ENCODE measurements at places on chromosomes 16 and 17. TPM values are rescaled to one million over a fixed set of nuclear protein-coding genes. Genes with fewer than 3 reads are reported as not detected.
A peak's percentile ranks its signal among the peaks of the same experiment; 100 is the strongest.

VTN gene
- 0.24 TPM for total RNA-seq

DNA sequence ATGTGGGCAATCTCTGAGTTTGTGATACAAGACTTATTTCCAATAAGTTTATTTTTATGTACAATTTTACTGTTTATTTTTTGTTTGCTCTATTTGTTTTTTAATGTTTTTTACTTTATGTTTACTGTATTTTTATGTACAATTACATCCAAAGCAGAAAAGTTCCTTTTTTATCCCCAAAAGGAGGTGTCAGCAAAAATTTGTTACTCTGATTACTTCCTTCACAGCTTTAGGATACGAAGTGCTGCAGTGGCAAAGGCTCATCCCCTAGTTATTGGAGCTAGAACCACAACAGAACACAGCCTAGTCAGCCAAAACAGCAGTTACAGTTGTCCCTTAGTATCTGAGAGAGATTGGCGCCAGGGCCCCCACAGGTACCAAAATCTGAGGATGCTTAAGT lies 35.7 kb downstream of the IST1 start:
- no peak for DNase-seq

GRCh38 chr17:2828397-2829038 lies 32.3 kb downstream of the RAP1GAP2 start:
- peak; percentile 93 for DNase-seq

GRCh38 chr16:82834151-82834815 lies 207.5 kb downstream of the CDH13 start:
- DNase-seq = no peak

- DNase-seq = no peak
These were observed 41.5 kb upstream of the ETV4 start for GRCh38 chr17:43587647-43588046.

GRCh38 chr16:71254832-71255525 lies 24.5 kb upstream of the HYDIN start:
- DNase-seq = no peak

DNA sequence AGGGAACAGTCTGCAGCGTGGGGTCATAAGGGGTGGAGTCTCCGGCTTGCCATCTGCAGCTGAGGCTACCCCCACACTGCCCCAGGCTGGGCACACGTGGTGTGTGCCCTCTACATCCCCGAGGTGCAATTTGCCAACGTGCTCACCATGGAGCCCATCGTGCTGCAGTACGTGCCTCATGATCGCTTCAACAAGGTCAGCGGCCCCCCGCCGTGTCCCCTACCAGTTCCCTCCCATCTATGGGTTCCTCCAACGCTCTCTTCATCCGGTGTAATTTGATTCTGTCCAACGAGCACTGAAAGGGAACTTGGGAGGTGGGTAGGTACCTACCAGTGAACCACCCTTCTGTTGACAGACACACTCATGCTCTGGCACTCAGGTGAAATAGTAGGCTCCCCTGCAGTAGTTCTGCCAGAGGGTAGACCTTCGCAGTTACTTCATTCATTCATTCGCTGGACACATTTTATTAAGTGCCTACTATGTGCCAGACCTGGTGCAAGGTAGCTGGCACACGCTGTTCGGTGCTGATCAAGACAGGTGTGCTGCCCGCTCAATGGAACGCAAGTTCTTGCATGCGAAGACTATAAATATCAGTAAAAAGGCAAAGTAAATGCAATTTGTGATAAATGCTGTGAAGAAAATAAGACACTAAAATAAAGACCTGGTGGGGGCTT lies 2.7 kb downstream of the MLLT6 start:
- no peak for DNase-seq

HOXB3 gene
- total RNA-seq = 3.7 TPM

HNF1B gene
- 2.9 TPM for total RNA-seq

- no peak for DNase-seq
These were observed 134.1 kb downstream of the IRF8 start for GRCh38 chr16:86033016-86033474.

- no peak for DNase-seq
These were observed 102.1 kb downstream of the CDH13 start for GRCh38 chr16:82728901-82729300.

- DNase-seq = no peak
These were observed 1.9 kb upstream of the C16orf74 start for GRCh38 chr16:85752511-85753420.

DNA sequence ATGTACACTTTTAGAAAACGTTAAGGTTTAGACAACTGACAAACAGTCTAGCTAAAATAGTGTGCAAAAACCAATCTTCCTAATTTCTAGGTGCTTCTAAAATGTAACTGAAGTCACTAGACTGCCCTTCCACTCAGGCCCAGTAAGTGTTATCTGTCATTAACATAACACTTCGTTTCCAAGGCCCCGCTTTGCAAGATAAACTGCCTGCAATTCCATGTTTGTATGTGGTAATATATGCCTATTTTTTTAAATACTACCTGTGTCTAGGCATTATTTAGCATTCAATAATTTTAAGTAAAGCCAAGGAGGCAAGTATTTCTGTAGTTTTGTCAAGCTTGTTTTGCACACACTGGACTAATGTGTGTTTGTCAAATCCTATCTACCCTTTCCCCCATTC lies 3.2 kb downstream of the USP32 start:
- DNase-seq = no peak

DNA sequence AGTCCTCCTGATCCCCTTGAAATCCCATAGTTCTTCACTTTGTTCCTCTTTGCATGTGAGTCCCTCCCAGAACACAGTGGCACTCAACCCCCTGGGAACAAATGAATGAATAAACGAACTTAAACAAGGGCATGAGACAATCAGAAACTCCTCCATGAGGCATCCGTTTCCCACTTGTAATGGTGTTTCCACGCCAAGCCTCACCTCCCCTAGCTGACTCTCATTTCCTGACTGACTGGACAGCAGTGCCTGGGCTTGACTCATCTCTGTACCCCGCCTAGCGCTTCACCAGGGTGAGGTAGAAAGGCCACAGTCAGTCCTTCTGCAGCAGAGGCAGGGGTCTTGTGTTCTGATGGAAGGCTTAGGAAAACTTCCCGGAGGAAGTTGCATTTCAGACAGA lies 14.2 kb downstream of the KIF1C start:
- DNase-seq = no peak

DNA sequence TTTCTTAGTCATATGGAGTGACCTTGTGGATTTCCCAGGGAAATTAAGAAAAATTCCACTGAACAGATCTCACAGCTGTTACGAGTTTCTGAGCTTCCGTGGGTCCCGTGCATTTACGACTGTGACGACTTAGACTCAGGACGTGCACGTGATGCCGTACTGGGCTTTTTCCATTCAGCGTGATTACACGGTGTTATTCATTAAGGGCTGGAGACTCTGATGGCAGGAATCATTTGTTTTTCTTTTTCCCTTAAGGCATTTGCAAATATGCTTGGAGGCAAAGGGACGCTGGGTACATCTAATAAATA lies 57.2 kb downstream of the TBC1D16 start:
- no peak for DNase-seq

DNA sequence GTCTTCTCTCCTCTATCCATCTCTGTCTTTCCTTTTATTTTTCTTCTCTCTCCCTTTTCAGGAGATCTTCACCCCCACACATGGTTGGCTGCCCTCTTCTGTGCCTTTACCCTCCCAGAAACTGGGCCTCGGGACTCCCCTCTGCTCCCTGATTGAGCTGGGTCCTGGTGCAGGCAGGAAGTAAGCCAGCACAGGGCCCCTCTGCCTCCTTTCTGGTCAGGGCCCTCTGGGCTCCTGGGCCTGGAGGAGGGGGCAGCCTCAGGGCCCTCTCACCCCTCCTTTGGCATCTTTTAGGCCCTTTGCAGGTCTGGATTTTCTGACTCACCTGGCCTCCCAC lies 21.1 kb upstream of the TAC4 start:
- DNase-seq = no peak

CD300A gene
- total RNA-seq = 14.9 TPM

GRCh38 chr16:9366048-9366969 lies 274.9 kb downstream of the HAPSTR1 start:
- no peak for DNase-seq

DNA sequence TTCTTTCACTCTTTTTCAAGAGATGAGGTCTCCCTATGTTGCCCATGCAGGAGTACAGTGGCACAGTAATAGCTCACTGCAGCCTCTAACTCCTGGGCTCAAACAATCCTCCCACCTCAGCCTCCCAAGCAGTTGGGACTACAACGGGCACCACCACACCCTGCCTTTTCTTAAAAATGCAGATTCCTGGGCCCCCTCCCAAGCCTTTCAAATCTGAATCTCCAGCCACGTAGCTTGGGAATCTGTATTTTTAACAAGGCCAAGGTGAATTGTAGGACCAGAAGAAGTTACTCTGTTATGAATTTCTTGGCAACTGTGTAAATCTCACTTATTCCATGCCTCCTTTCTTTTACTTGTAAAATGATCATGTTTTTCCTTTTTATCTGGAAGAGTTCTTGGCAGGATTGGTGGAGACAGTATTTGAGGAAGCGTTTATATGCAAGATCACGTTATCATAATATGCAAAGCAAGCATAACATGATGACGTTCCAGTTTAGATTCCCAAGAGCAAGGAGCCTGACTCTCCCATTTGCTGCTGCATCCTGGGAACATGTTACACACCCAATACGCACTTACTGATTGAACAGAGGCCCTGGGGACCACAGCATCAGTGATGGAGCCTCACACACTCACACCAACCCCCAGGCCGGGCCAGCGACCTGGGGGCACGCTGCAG lies 44.5 kb downstream of the LITAF start:
- DNase-seq = no peak

PLCG2 gene
- total RNA-seq = 6.9 TPM

Data from activated CD4-positive, alpha-beta T cell treated with anti-CD3 and anti-CD28 coated beads, Interleukin-2, amount 10 ng/mL, durations not matched to agents 24 days and 14 days (primary cell).